ENCODE measurements at places on chromosomes 4 and X.

DNA sequence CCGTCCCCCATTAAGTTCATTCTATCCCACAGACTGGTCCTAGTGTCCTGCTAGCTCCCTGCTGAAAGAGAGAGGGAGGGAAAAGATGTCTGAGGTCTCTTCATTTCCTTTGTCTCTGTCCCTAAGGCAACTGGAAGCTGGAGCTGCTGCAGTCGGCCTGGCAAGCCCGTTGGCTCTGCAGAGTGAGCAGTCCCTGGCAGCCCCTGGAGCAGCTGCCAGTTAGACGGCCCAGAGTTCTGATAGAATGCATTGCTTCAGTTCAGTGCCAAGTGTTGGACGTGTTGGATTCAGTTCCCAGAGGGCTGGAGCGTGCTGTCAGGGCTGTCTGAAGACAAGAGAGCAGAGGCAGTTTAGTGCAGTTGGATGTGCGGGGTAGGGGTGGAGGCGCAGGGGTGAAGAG is 975 bp downstream of the KCNE5 start:
- DNase-seq, result no peak

DNA sequence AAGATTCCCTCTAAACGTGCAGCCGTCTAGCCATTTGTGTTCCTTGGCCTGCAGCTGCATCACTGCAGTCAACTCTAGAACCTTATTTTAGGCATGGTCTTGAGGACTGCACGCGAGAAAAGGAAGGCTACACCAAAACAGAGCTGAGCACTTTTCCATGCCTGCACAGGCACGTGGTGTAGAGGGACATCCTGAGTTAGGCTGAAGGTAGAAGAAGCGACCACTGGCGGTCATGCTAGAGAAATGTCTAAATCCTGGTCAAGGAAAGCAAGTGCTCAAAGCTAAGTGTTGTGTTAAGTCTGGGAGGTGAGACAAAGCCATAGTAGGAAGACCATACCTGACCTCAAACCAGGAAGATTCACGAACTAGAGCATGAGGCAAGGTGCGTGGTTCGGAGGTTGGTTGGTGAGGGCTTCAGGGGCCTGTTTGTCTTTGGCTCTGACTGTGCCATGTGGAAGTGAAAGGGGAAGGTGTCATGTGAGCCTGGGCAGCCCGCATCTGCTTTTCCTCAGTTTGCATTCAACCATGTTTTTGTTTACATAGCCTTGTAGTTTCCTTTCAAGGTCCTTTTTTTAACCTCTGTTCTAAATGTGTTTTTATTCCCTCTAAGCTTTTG is 203.8 kb downstream of the AASDH start:
- no peak for DNase-seq

- peak; percentile 23 for DNase-seq
Measured at GRCh38 chr4:41104155-41104554, 110.2 kb downstream of the APBB2 start.

DNA sequence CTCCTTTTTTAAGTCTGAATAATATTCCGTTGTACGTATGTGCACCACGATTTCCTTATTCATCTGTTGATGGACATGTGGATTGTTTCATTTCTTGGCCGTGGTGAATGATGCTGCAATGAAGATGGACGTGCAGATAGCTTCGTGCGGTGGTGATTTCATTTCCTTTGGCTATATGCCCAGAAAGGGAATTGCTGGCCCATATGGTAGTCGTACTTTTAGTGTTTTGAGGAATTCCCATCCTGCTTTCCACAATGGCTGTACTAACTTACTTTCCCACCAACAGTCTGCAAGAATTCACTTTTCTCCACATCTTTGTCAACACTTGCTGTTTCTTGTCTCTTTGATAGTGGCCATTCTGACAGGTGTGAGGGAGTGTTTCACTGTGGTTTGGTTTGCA is 12.8 kb downstream of the ZFP42 start:
- peak; percentile 87 for DNase-seq

DNA sequence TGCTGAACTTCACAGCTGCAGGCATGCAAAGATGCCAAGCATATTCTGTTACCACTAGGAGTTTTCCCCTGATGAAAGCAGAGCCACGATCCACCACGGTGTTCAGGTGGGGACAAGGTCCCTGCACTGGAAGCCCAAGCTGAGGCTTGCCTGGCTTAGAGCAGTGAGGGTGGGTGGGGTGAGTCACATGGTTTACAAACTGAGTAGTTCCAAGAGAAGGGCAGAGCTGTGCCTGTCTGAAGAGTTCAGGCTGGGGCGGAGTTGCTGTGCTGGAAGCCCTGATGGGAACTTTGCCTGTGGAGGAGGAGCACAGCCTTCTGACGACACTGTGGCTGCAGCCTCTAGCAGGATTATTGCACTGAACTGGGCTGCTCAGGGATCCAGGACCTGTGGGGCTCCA is 45.5 kb downstream of the FAM9B start:
- peak; percentile 60 for DNase-seq

DNA sequence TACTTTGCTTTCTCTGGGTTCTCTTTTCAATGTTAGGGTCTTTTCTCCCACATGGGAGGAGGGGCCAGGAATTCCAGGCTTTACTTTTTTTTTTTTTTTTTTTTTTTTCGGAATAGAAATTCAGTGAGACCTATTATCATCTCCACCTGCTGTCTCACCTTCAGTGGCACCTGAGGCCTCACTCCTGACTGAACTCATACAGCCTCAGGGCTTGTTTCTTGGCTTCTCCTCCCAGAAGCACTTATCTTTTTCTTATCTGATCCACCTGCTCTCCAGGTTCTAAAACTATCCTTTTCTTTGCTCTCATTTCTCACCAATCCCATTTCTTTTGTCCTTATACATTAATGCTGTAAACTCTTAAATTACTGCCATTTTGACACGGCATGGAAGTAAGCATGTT is 117.3 kb upstream of the PPP3CA start:
- no peak for DNase-seq
